ENCODE measurements at places on chromosomes 5 and 9.
A peak's percentile ranks its signal among the peaks of the same experiment; 100 is the strongest.

- no peak for DNase-seq
Measured at GRCh38 chr5:86354664-86355063, 263.1 kb upstream of the COX7C start.

GRCh38 chr9:137827908-137828526, 49.6 kb upstream of the CACNA1B start:
- DNase-seq, result no peak

GRCh38 chr5:115431116-115431515, 113.5 kb downstream of the FEM1C start:
- no peak for DNase-seq

DNA sequence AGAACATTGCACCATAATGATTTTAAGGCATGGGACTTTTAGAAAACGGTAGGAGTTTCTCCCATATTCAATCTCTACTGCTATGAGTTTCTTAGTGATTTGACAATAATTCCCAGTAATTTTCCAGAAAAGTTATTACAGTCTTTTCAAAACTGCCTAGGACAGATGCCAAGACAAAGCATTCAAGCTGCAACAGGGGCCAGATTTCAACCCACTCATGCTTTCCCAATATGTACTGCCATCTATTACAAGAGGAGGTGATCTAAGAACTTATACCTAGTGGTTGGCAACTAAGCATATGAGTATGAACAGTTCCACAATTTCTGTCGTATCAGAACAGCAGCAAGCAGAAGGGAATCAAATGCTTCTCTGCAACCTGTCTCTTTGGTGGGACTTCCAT, 95.1 kb upstream of the TMED7 start:
- DNase-seq, result no peak

DNA sequence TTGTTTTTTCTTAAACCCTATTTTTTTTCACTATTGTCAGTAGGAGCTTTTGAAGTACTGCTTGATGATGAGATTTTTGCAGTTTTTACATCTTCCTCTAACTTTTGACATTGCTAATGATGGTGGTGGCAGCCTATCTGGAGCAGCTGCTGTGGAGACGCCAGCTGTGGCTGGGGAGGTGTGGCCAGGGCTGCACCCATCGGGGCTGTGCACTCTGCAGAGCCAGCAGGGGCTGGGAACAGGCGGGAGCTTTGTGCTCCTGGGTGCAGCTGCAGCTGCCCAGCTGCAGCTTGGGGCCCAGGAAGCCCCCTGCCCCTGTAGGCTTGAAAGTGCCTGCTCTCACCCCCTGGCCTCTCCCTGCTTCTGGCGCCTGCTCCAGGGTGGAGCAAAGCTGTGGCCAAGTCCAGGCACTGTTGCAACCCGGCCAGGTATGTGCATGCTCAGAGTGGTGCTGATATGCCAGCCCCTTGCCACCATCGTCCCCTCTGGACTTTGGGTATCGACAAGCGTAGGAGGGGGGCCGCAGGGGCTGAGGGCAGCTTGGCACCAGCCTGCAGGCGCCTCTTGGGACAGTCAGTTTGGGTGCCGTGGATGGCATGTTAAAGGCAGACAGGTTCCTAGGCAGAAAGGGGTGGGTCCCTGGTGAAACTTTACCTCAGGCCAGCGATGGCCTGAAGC, 39.2 kb downstream of the FER start:
- no peak for DNase-seq

DNA sequence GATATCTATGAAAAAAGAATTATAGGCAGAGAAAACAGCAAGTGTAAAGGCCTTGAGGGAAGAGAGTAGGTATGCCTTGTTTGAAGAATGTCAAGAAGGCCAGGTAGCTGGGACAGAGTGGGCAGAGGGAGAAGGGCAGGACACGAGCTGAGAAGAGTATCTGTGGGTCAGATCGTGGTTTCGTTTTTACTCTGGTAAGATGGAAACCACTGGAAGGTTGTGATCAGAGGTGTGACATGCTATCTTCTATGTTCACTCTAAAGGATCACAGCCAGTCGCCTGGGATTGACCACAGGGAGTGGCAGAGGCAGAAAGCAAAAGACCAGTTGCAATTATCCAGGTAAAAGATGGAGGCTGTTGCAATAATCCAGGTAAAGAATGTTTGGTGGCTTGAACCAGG, 12.6 kb upstream of the ARHGAP26 start:
- DNase-seq, result no peak

DNA sequence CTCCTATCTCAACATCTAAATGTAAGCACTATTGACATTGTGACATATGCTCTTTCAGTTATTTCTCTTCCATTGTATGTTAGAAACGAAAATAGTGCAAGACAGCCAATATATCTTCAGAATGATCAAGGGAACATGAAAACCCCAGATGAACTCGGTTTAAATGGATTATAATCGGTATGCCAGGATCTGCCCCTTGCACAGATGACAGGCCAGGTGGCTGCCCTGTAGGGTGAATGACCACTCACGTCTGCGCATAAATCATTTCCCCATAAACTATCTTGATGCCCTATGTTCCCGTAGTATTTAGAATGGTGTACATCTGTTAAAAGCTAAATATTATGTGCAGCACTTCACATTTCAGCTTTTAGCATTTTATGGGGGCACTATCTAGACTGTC, 69.7 kb upstream of the RANBP3L start:
- DNase-seq, result no peak

DNA sequence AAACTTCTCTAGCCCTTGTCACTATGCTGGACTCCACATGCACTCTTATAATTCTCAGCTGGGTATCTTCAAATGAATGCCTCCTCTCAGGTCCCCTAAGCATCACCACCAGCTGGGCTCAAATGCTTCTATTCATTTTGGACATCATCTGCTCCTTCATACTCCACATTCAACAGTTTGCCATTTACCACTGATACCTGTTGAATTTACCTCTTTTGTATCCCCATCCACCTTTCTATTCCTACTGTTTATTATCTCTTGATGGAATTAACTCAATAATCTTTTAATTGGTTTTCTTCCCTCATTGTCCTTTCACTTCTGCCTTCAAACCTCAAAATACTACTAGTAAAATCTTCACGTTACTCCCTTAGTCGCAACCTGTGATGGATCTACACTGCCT, 14.5 kb downstream of the RANBP6 start:
- DNase-seq, result no peak

- no peak for DNase-seq
Measured at GRCh38 chr5:116068028-116068632, 16.7 kb upstream of the COMMD10 start.

- DNase-seq, result no peak
Measured at GRCh38 chr5:15794052-15794985, 294.3 kb downstream of the FBXL7 start.

- DNase-seq, result no peak
Measured at GRCh38 chr5:163585206-163585605, 79.8 kb downstream of the MAT2B start.

DNA sequence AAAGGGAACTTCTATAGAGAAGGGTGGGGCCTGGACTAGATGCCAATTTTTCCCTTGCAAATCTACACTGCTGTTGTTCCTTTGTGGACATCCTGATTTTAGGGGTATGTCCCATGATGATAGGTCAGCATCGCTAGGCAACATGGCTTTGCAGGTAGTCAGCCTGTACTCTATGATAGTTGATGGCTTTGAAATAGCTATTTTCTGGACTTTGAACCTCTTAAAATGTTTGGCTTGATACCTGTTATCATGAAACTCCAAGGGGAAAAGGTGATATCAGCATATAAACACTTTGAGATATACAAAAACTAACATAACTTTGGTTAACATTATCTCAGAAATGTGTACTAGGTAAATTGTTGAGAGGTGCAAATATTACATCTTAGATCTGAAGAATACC, 533.2 kb downstream of the CTNND2 start:
- DNase-seq, result no peak

DNA sequence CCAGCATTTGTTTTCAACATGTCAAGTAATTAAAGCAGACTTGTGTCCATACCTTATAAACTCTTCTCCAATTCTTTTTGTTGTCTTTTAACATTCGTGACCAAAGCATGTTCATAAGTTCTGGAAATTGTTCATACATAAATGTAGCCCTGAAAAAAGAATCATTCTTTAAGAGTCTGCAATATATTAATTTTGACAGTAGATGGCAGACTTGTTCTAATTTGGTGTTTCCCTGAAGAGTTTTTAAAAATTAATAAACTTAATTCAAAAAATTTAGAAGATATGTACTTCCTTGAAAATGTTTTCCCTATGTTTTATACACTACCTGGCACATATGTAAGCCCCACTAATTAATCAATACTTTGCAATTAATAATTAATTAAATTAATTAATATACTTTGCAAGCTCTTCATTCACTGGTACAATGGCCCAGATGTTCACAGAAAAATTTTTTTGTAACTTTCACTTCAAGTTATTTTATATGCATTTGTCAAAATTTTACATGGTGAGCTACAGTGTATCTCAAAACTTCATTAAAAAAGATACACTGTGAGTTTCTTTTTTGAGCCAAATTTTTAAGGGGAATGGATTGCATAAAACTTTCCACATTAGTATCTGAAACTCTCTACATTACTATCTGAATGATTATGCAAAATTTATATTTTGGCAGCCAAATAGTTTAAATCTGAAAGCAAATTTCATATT, 42.1 kb downstream of the CLINT1 start:
- no peak for DNase-seq

DNA sequence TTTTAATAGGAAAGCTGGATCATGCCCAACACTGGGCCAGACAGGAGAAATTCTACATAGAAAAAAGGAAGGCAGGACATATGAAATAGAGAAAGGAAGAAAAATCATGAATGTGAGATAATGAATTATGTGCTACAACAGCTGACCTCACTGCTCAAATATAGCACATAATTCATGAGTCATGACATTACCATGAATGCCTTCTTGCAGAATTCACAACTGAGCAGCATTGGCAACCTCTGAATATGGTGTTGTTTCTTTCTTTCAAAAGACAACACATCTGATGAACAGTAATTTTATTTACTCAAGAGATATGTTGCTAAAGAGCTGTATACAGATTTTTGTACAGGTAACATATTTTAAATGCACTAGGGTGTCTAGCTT, 34.4 kb downstream of the APBA1 start:
- no peak for DNase-seq

DNA sequence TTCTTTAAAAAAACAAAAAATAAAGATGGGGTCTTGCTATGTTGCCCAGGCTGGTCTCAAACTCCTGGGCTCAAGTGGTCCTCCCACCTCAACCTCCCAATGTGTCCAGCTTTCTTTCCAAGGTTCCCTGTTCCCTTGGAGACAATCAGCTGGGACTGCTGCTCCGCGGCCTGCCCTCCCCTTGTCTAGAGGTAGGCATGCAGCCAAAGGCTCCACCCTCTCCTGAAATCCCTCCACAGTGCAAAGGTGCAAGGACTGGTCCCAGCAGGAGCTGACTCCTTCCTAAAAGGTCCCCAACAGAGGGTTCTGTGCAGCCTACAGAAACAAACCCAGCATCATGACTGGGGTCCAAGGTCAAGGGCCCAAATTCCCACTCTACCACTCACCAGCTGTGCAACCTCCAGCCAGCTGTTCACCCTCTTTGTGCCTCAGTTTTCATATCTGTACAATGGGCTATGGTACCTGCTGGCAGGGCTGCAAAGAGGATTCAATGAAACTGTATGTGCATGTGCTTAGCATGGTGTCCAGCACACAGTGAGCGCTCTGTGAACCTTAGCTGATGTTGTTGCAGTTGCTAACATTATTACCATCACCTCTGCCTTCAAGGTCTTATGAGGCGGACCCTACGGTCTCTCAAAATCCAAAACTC, 47.5 kb downstream of the BARX1 start:
- DNase-seq, result no peak

DNA sequence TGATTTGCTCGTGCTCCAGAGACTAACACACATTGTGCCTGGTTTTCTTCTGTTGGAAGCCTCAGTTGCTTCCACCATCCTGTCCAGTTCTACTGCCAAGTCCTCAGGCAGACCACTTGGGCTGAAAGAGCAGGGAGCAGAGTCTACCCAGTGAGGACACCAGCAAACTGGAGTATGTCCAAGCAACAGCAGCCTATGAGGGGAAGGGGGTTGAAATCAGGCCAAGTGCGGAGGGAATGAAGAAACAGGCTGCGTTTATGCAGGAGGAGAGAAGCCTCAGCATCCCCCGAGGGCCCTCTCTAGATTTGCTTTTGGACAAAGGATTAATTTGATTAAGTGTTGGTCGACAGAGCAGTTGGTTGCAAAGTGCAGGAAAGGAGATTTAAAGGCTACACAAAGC, 14.5 kb downstream of the DOCK2 start:
- no peak for DNase-seq

DNA sequence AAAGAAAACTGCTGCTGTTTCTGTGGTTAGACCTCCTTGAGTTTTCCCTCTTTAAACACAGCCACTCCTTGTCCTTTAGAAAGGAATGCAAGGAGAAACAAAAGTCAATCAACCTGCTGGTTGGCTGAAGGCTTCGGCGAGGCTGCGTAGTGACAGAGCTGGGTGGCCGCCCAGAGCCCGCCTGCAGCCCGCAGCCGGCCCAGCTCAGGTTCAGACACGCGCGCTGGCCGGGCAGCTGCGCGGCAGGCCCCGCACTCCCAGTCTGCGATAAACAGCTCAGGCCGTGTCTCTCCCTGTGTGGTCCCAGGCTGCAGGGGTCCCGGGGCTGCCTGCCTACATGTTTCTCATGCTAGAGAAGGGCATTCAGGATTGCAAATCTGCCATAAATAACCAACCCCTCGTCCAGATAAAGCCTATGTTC, 115.4 kb downstream of the HSD17B3 start:
- DNase-seq, result no peak

DNA sequence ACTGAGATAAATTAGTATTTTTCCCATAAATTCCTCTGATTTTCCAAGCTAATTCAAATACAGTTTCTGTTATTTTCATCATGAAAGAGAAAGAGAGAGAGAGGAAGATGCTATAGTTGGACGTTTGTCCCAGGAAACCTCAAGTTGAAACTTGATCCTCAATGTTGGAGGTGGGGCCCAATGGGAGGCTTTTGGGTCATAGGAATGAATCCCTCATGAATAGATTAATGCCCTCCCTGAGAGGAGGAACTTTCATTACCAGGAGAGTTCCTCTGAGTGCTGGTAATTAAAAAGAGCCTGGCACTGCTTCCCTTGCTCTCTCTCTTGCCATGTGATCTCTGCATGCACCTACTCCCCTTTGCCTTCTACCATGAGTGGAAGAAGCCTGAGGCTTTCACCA, 189.9 kb upstream of the SMC2 start:
- no peak for DNase-seq

GRCh38 chr9:121782514-121783110, 131.2 kb downstream of the DAB2IP start:
- no peak for DNase-seq

- DNase-seq, result no peak
Measured at GRCh38 chr5:43390471-43390870, 21.7 kb downstream of the CCL28 start.

- no peak for DNase-seq
Measured at GRCh38 chr9:3447788-3448187, 78.0 kb downstream of the RFX3 start.

DNA sequence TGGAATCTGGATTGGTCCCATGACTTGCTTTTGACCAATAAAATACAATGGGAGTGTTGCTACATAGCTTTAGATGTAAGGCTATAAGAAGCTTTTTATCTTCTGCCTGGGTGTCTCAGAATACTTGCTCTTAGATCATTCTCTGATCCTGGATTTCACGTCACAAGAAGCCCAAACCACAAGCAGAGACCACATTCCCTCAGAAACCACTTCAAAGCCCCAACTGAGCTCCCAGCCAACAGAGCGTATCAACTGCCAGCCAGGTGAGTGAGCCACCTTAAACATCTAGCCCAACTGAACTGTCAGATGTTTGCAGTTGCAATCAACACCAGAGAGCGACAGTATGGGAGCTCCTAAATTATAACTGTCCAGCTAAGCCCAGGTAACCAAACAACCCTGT, 687.1 kb downstream of the TLE1 start:
- DNase-seq, result peak; percentile 6

GRCh38 chr9:136815422-136815782, 7.7 kb downstream of the RABL6 start:
- DNase-seq, result no peak

- no peak for DNase-seq
Measured at GRCh38 chr5:14374100-14374499, 207.5 kb upstream of the OTULINL start.

All from effector CD8-positive, alpha-beta T cell (primary cell).